ENCODE measurements at places on chromosomes 16 and 17. TPM values are rescaled to one million over a fixed set of nuclear protein-coding genes. Genes with fewer than 3 reads are reported as not detected.
A peak's percentile ranks its signal among the peaks of the same experiment; 100 is the strongest.

DNA sequence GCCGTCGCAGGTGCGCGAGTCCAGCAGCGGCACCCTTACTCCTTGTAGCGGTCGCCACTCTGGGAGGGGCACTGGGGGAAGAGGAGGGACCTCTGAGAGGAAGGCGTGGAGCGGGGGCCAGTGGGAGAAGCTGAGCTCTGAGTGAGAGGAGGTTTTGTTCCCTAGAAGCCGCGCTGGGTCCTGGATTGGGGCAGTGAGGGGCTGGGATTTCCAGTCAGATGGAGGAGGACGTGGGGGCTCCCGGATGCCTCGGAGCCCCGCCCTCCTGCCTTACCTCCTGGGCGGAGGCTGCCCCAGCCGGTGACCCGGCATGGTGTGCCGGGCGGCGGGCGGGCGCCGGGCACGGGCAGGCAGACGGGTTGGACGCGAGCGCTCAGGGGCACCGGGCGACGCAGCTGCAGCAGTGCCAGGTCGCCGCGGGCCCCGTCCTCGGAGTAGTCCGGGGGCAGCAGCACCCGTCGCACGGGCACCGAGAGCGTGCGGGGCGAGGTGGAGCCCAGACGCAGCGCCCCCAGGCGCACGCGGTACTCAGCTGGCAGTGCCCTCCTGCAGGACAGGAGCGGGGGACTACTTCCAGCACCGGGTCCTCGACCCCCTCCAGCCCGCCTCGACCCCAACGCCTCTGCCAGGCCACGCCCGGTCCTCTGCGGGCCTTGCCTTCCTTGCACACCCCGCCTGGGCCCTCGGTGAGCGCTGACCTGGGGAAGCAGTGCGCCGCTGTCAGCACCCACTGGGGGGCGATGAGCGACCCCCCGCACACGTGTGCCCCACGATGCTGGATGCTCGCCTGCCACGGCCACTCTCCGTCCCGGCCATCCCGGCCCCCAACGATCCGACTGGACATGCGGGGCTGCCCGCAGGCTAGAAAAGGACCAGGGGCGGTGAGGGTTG is 2.0 kb downstream of the PRSS33 start:
- DNase-seq = peak; percentile 77

TBX6 gene
- total RNA-seq = 4.6 TPM

DNA sequence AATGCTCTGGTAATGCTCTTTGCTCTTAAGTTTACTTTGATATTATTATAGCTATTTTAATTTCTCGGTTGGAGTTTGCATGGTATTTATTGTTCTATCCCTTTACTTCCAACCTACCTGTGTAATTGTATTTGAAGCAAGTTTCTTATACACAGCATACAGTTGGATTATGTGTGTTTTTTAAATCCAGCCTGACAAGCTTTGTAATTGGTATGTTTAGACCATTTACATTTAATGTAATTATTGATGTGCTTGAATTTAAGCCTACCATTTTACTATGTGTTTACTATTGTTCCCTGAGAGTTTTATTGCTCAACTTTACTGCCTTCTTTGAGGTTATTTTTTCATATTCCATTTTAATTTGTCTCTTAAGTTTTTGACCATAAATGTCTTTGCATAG is 35.7 kb downstream of the ACSF3 start:
- no peak for DNase-seq

DNA sequence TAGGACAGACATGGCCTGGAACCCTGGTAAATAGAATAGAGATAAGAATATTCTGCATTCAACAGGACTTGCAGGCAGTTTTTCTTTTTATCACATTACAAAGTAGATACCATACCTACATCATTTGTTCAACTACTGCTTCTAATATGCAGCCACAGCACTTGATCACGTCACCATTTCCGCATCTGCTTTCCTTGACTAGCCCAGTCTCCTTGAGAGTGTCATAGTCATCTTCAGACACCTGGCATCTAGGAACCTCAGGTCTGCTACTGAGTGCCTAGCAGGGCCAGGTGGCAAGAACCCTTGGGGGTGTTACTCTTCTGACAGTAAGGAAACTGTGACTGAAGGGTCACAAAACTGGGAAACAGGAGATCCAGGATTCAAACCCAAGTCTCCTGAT is 93.2 kb upstream of the TOB1 start:
- no peak for DNase-seq

DNA sequence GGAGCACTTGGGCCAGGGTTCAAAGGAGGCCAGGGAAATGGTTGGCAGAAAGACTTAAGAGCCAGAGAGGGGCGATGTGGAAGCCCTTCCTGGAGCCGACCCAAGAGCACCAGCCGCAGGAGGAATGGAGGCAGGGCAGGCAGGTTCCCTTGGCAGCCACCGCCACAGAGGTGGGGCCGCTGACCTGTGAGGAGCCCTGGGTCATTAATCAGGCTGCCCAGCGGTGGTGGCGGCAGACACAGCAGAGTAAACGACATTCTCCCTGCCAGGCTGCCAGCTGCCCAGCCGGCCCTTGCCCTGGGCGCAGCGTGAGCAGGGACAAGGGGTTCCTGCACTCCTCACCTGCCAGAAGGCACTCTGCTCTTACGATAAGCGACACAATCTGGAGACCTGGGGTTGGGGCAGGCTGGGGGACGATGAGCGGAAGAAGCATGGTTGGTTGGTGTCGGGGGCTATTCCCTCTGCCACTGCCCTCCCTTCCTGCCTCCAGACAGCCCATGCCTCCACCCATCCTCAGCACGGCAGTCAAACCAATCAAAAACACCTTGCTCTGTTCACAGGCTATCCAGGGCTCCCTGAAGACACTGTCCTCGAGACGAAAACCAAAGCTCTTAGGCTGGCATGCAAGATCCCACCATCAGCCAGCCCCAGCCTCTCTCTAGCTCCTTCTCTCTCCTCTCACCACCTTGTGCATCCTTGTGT is 40.9 kb downstream of the PLXDC1 start:
- no peak for DNase-seq

GRCh38 chr17:59641799-59642484 is 22.2 kb downstream of the CLTC start:
- DNase-seq = no peak

DNA sequence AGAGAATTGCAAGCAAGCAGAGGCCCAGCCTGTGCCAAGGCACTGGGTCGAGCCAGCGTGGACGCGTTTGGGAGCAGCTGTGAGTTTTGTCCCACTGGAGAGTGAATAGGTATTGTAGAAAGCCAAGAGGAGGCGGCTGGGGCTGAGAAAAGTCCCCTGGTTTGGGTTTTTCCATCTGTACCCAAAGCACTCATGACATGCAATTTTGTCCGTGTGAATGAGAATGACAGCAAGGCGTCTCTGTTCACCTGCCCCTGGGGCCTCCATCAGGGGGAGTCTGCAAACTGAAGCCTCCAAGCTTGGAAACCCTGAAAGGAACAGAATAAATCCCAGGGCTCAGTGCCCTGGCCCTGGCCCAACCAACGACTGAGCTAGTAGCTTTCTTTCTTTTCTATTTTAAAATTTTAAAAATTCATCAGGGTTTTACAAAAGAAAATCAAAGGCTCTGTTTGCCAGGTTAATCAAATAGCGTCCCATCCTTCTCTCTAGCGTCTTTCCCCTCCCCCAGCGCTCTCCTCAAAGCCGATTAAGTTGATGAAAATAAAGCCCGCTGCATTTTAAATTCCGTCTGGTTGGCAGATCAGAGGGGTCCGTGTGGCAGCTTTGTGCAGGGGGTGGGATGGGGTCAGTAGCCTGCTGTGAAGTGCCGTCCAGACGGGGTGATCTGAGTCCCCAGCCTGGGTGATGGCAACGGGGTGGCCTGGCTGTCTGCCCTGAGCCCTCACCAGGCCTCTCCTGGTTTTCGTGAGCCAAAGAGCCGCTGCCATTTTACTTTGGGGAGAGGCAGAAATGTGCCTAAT is 171.0 kb downstream of the KATNIP start:
- no peak for DNase-seq
